Retina (tissue), 1 donor: ENCODE measurements at places on chromosomes 4 and X.

DNA sequence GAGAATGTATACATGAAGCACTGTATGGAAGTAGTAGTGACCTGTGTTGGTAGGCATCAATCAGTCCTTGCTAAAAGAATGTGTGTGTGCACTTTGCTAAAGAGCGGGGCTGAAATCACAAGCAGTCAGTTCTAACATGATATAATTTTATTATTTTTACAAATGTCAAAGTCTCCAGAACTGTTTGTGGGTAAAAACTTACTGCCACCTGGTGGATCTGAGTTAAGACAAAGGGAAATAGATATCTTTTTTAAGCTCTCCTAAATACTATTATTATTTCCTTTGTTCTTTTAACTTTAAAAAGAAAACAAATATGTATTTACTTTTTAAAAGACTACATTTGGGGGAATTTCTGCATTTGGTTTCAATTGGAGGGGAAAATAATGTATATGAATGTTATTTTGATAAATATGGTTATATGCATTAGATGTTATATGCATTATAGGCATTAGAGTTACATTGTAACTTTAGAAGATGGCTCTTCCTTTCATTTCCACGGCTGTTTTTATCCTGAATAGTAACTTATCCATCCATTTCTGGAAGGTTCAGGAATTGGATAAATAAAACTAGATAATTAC, 7.8 kb upstream of the CLOCK start:
- no peak for DNase-seq

- no peak for DNase-seq
These were observed 176.7 kb downstream of the LDB2 start for GRCh38 chr4:16721613-16722291.

DNA sequence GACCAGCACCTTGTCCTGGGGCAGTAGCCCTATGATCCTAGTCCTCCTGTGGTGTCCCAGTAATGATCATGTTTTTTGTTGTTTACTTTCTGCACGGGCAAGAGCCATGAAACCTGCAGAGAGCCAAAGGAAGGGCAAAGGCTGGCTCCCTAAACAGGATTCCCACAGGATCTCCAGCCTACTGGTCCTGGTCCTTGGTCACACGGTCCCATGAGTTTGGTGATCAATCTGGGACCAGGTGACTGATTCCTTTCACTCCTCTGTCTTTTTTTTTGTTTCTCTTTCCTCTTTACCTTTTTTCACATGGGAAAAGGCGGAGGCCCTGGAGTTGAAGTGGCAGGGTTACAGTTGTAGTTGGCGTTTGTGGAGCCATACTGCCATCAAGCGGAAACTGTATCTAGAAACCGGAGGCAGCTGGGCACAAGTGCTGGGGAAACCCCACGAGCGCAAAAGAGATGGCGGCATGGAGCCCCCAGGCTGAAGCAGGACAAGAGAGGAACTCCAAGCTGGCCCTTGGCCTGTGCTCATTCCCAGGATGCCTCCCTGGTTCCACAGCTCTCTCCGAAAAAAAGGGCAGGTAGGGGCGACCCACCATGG, 34.6 kb downstream of the NBDY start:
- DNase-seq, result peak; percentile 93

GRCh38 chr4:128516301-128516969, 228.8 kb upstream of the PGRMC2 start:
- no peak for DNase-seq

- DNase-seq, result no peak
These were observed 35.4 kb downstream of the CCSER1 start for GRCh38 chr4:90162566-90162965.

GRCh38 chrX:153829549-153829798, 870 bp downstream of the PDZD4 start:
- peak; percentile 49 for DNase-seq

DNA sequence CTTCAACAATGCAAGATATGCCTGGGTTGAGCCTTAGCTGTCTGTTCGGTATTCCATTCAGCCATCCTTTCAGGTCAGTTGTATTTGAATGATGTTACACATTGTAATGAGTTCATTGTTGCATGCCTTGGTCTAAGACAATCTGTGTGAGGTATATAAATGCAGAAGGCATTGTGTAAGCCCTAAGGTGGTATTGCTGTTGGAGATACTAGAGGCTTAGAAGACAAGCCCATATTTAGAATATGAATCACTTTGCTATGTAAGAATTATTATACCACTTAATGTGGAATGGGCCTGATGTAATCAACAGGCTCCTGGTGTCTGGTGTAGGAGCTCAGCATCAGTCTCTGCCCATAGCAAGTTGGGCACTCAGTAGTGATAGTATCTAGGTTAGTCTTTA, 473.4 kb upstream of the GNPDA2 start:
- DNase-seq, result no peak

DNA sequence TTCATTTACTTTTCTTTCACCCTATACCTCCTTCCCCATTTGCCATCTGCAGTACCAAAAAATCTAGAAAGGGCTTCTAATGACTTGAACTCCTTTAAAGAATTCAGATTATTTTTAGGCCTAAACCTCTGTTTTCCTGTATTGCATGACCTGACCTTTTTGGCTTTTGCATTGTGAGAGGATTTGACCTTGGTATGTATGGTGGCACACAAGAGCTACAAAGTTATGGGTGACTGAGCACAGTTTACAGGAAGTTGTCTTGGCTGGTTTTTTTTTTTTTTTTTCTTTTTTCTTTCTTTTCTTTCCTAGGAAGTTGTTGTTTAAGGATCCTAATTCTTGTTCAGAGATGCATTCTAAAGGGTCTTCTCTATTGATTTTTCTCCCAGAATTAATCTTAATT, 32.0 kb upstream of the MTMR8 start:
- DNase-seq, result no peak

DNA sequence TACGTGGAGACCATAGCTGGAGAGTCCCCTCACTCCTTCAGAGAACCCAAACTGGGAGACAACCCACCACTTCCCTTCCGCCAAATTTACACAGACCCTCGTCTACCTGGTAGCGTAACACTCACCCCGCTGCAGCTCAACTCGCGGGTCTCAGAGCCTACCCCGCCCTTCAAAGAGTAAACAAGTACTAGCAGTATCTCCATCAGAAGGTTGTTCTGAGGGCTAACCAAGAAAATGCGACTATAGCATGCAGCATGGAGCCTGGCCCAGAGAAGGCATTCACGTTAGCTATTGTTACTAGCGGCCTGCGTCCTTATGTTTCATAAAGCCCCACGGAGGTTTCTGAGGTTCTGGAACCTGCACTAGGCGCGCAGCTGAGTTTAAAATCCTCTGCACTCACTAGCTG, 531 bp upstream of the MANBA start:
- DNase-seq, result no peak

GRCh38 chr4:94508806-94509205, 57.1 kb downstream of the PDLIM5 start:
- DNase-seq, result no peak

DNA sequence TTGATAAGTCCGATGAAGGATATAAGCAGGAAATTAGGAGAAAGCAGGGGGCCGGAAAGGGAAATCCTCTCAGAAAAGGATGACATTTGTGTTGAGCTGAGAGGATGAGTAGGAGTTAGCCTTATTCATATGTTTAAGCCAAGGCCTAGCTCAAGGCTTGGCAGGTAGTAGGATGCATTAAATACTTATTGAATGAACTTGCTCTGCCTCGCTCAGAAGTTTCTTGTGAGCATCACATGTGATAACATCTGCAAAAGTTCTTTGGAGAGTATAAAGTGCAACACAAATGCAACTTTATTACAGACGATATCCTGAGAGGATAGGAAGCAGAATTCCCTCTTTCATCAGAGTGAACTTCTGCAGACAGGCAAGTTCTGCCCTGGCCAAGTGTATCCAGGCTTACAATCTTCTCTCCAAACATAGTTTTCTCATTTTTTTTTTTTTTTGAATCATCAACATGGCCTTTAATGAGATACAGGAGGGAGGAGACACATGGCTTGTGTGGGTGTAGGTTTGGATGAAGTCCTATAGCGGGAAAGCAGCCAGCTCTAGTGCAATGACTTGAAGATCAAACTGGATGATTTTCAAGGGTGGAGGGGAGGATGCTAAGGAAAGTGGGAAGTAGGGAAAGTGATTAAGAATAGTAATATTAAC, 48.1 kb downstream of the LUZP4 start:
- no peak for DNase-seq

- DNase-seq, result no peak
These were observed 836.0 kb downstream of the PDHA2 start for GRCh38 chr4:96675896-96676295.

GRCh38 chrX:17822351-17822750, 38.7 kb downstream of the RAI2 start:
- no peak for DNase-seq

- no peak for DNase-seq
These were observed 66.8 kb upstream of the LSM6 start for GRCh38 chr4:146108756-146109155.

DNA sequence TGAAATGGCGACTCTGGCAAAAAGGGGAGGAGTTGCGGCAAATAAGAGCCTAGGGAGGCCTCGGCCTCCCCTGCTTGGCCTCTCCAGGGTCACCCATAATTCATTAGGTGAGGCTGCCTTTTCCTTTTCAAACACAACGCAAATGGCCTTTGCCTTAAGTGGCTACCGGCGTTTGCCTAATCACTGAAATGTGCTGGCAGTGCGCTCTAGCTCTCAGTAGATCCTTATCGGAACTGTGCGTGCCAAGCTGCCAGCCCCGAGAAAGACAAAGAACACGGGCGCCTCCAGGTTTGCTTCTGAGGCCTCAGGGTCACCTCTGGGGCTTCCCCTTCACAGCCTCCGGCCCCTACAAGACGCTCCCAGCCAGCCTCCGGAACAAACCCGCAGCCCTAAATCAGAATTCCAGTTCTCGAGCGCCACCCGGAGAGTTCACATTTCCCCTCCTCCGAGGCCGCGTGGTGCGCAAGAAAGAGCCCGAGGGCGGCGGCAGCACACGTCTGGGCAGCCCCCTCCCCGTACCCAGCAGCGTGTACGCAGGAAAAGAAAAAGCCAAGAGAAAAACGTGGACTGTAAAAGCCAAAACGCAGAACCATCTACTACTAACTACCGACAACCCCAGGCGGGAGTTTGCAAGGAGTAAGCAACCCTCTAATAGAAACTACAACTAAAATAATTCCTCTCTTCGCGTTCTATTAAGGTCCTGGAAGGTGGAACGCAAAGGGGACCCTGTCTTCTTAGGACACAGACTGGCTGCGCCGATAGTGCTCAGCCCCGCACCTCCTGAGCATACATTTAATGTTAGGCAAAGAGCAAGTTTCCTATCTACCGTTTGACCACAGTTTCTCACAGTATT, 76.5 kb upstream of the BCOR start:
- DNase-seq, result peak; percentile 64

DNA sequence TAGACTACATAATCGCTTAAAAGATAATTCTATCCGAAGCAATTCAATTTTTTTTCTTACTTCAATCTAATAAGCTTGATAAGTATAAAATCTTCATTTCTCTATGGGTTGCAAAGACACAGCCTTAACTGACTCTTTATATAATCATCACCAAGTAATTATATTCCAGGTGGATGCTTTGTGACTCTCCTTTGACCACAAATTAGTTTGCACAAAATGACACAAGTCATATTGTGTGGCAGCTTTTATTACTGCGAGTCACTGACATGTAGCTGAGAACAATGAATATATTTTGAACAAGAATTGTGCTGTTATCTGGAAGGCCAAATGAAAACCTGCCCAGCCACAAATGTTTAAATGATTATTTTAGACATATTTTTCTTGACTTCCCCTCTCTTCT, 1727.8 kb downstream of the ARAP2 start:
- DNase-seq, result no peak

- no peak for DNase-seq
These were observed 50.2 kb upstream of the GABRE start for GRCh38 chrX:152024710-152025109.

DNA sequence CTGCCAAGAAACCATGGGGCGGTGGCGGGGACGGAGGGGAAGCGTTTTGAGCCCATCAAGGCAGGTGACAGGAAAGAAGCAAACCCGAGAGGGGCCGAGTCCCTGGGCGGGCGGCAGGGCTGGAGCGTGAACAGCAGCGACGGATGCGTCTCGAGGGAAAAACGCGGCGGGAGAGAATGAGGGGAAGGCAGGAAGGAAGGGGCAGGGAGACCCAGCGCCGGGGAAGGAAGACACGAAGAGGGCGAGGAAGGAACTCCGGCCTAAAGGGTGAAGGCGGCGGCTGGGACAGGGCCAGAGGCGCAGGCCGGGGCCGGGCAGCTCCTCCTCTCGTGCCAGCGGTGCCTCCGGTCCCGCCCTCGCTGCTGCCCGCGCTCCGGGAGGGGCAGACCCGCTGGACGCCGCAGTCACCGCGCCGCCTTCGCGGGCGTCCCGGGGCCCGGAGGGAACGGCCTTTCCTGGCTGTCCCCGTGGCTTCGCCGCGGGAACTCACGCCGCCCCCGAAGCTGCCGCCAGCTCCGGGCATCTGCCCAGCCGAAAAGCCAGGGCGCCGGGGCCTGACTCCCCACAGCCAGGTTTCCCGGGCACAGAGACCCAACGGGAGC, 751 bp upstream of the RGS12 start:
- no peak for DNase-seq

DNA sequence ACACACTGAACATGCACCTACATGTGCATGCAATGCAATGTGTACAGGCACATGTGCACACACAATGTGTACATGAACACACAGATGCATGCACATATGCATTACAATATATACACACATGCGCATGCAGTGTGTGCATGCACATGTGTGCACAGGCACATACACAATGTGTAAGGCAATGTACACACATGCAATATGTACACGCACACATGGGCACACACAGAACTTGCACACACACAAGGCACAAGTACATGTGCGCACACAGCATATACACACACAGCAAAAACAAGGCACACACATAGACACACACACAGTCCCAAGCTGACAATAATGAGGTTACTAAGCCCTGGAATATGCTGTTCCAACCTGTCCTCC, 76.3 kb downstream of the EVC2 start:
- DNase-seq, result no peak

- no peak for DNase-seq
These were observed 14.8 kb upstream of the SPON2 start for GRCh38 chr4:1187182-1187581.

- no peak for DNase-seq
These were observed 90.0 kb upstream of the PCDH10 start for GRCh38 chr4:133059117-133059516.

DNA sequence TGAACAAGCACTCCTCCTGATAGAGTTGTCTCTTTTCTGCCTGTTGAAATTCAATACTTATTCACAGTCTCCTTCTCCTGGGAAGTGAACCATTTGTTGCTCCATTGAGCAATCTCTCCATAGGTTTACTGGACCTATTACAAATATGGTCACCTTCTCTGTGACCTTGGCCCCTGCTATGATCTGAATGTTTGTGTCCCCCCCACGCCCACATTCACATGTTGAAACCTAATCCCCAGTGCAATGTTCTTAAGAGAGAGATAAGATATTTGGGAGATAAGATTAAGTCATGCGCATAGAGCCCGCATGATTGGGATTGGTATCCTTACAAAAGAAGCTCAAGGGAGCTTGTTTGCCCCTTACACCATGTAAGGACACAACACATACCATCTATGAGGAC, 54.1 kb upstream of the GABRE start:
- no peak for DNase-seq

- no peak for DNase-seq
These were observed 71.4 kb upstream of the ETNPPL start for GRCh38 chr4:108834166-108834834.
